T-helper 17 cell (primary cell): ENCODE measurements at places on chromosomes 3 and 15. TPM values are rescaled to one million over a fixed set of nuclear protein-coding genes. Genes with fewer than 3 reads are reported as not detected.
A peak's percentile ranks its signal among the peaks of the same experiment; 100 is the strongest.

DNA sequence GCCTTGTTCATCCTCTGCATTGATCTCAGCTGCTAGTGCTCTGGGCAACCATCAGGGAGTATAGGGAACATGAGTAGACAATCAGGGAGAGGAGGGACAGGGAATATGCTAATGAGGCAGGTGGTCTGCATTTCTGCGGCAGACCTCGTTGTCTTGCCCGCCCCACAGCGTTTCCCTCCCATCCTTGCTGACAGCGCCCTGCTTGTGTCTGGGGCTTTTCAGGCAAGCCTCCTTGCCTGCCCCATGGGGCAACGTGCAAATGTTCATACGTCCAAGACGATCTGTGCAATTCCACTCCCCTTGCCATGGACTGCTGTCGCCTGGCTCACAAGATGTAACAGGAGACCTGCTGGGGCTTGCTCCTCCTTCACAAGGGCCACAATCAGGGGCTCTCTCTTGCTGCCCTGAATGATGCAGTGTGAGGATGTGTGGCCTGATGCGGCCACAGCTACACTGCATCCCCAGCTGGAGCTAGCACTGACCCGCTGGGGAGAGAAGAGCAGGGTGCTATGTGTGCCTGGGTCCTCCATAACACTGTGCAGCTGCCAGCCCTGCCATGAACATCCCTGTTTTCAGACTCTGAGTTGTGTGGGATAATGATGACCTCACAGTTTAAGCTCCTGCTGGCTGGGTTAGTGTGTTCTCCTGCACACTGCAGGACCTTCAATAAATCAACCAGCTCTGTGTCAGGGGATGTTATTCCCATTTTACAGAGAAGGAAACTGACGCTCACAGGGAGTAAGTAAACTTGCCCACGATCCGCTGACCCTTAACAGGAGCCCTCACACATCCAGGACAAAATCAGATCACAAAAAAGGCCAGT lies 211.3 kb downstream of the KLF13 start:
- H3K4me3 ChIP-seq: no peak overlapping the region
- peaks cover 58% of the 10 kb centered on the region for H3K27me3 ChIP-seq
- no peak overlapping the region for H3K27ac ChIP-seq
- peaks cover 5% of the 10 kb centered on the region for H3K36me3 ChIP-seq
- no peaks in the 10 kb centered on the region for H3K4me1 ChIP-seq

DNA sequence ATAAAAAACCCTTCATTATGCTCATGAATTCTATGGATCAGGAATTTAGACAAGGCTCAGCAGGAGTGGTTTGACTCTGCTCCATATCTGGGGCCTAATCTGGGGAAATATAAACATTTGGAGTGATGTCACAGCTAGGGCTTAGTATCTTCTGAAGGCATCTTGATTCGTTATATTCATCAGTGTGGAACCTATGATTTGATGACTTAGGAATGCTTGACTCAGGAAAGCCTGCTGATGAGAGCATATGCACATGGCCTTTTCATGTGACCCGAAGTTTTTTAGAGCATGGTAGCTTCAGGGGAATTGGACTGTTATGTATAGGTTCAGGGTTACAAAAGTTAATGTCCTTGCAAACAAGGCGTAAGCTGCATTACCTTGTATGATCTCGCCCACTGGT lies 184.9 kb upstream of the LRRC3B start:
- H3K36me3 ChIP-seq: no peaks in the 10 kb centered on the region
- no peaks in the 10 kb centered on the region for H3K27me3 ChIP-seq
- no peaks in the 10 kb centered on the region for H3K4me1 ChIP-seq
- H3K27ac ChIP-seq: no peak overlapping the region

DNA sequence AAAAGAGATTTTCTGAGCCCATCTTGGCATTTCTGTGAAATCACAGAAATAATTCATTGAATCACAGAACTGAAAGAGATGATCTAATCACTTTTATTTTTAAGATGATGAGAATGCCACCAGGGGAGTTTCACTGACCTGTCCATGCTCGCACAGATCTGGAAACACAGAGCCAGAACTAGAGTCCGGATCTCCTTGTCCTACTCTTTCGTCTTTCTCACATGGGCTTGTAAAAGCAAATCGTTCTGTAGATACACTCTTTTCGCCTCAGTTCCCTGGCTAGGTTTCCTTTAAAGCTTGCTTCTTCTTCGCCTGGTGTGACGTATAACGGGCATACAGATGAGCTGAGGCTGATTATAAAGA lies 122.5 kb upstream of the SPRED1 start:
- H3K27ac ChIP-seq: no peak overlapping the region
- H3K36me3 ChIP-seq: no peaks in the 10 kb centered on the region
- H3K27me3 ChIP-seq: peaks cover 14% of the 10 kb centered on the region
- DNase-seq: no peak

GRCh38 chr15:76274226-76274625 lies 37.0 kb downstream of the ETFA start:
- no peak overlapping the region for H3K4me3 ChIP-seq
- no peak for DNase-seq
- H3K36me3 ChIP-seq: peaks cover 27% of the 10 kb centered on the region
- no peak overlapping the region for H3K27ac ChIP-seq
- H3K27me3 ChIP-seq: no peaks in the 10 kb centered on the region

DNA sequence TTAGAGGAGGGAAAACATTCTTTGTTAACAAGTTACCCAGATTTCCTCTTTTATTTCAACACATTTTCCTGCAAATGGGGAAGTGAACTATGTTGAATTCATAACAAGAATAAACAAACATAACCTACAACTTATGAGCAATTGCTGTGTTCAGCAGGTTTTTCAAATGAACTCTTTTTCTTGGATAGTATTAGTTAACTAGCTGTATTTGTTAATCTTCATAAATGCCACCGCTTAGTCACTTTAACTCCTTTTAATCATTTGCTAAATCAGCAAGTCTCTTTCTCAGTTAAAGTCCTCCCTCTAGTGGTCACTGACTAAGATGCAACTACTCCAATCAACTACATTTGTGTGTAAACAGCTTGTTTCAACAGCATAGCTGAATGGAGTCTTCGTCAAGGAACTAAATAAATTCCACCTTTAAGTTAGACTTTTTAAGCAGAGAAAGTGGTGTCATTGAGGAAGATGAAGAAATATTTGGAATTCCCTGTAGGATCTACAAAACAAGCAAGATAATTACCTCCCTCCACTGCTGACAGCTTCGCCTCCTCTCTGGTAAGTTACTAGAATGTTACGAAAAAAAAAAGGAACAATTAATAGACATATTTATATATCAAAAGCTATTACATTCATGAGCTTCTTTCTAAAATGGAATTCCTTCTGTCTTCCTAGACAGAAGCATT lies 1122.0 kb downstream of the ROBO1 start:
- H3K4me3 ChIP-seq: no peak overlapping the region
- H3K36me3 ChIP-seq: no peaks in the 10 kb centered on the region

GRCh38 chr3:88301273-88301995 lies 151.7 kb downstream of the C3orf38 start:
- no peak for DNase-seq
- peaks cover 2% of the 10 kb centered on the region for H3K36me3 ChIP-seq
- no peak overlapping the region for H3K4me3 ChIP-seq
- no peaks in the 10 kb centered on the region for H3K27me3 ChIP-seq

DNA sequence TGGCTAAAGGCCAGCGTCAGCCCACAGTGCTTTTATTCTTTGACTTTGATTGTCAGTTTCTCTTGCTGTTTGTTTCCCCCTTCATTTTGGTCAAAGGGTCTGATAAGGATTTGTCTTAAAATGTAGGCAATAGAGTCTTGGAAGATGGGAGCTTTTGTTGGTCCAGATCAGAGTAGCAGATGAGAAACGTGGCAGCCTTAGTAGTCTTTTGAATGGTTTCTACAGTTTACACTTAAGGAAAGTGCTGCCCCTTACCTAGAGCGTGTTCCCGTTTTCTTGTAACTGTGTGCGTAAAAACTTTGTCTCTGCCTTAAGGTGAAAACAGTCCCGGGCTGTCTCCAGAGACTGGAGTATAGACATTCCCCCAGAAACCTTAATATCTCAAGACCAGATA lies 630 bp downstream of the LXN start:
- no peak for DNase-seq
- no peaks in the 10 kb centered on the region for H3K27me3 ChIP-seq
- H3K4me3 ChIP-seq: peak overlapping the region; percentile 93
- peaks cover 17% of the 10 kb centered on the region for H3K4me1 ChIP-seq
- no peaks in the 10 kb centered on the region for H3K36me3 ChIP-seq

DNA sequence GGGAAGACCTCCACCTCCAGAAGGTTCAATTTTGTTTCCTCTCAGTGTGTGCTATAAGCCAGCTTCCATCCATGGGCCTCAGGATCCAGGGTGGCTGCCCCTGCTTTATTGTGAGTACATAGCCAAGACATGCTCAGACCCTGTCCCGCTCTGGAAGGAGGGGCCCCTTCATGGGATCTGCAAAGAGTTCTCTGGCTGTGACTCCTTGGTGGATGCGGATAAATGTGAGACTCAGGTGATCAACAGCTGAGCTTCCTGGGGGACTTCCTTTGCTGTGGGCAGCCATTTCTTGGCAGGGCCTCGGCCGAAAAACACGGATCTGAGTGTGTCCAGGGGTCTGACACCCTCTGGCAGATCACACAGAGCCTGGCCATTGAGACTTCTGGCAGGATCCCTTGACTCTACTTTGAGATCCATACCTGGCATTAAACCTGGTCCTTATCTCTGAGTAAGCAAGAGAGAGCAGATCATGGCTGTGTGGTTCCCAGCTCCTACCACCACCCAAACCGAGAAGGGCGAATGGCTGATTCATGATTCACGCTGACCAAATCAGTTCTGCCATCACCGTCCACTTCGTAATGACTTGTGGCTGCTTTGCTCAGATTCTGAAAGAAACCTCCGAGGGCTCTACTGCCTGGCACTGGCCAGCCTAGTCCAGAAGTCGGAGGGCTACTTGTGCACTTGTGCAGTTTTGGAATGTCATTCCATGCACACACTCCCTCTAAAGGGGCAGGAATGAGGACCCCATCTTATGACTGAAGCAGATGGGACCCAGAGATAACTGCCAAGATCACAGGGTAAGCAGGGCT lies 68.1 kb downstream of the SENP2 start:
- peaks cover 32% of the 10 kb centered on the region for H3K27me3 ChIP-seq
- H3K27ac ChIP-seq: no peak overlapping the region
- no peak for DNase-seq
- no peak overlapping the region for H3K4me3 ChIP-seq

GRCh38 chr3:30631243-30631904 lies 25.0 kb downstream of the TGFBR2 start:
- peaks cover 6% of the 10 kb centered on the region for H3K36me3 ChIP-seq
- peak overlapping the region; percentile 92 for H3K27ac ChIP-seq
- H3K4me1 ChIP-seq: peaks cover 65% of the 10 kb centered on the region
- H3K27me3 ChIP-seq: no peaks in the 10 kb centered on the region
- peak overlapping the region; percentile 78 for H3K4me3 ChIP-seq

DNA sequence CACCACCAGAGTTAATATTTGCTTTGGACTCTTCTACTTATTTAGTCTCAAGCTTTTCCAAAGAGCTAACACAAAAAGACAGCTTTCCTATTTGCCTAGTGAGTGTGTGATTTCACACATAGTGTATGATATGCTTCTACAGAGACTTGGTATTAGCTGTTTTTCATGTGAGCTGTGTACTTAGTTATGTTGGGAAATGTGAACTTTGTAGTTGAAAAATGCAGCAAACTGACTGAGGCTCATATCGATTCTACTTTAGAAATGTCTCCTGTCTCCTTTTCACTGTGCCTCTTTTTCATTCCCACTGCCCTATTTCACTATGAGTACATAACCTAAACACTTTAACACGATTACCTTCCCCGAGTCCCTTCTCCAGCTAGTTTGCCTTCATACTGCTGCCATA lies 136.5 kb downstream of the ALCAM start:
- no peak overlapping the region for H3K4me3 ChIP-seq
- no peak overlapping the region for H3K27ac ChIP-seq
- no peak for DNase-seq
- no peaks in the 10 kb centered on the region for H3K36me3 ChIP-seq
- no peaks in the 10 kb centered on the region for H3K27me3 ChIP-seq
- no peaks in the 10 kb centered on the region for H3K4me1 ChIP-seq

DNA sequence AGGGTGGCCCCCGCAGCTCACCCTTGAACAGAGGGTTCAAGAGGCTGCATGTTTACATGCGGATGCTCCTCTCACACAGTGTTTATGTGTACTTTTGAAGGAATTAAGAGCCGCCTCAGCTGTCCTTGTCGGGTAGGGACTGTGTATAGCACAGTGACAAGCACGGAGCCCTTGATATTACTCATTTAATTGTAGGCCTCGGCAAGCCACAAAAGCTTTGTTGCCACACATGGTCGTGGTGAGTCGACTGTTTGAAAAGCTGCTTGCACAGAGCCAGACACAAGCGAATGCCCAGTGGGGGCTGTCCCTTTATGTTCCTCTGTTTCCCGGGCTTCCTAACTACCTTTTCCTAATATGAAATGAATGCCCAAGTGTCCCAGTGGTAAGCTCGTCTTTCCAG lies 4.5 kb downstream of the ESYT3 start:
- peaks cover 4% of the 10 kb centered on the region for H3K4me1 ChIP-seq
- DNase-seq: no peak
- no peak overlapping the region for H3K27ac ChIP-seq
- H3K27me3 ChIP-seq: peaks cover 46% of the 10 kb centered on the region
- H3K4me3 ChIP-seq: no peak overlapping the region

DNA sequence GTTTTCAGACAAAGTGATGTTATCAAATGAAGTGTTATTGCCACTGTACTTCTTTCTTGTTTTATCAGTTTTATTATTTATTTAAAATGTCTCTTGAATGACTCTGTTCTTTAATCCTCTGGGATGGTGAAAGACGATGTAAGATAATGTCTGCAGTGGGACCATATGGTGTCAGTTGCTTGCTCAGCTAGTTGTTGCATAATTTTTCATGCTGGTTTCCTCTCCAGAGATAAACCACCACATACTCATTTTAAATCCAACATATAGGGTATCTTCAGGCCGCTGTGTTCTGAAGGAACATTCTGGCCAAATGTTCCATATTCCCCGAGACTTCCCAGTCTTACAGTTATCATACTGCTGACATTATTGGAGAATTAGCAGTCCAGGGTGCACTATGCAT lies 75.9 kb downstream of the GABRG3 start:
- peaks cover 8% of the 10 kb centered on the region for H3K27me3 ChIP-seq
- H3K4me3 ChIP-seq: no peak overlapping the region
- no peaks in the 10 kb centered on the region for H3K4me1 ChIP-seq
- no peak for DNase-seq
- H3K27ac ChIP-seq: no peak overlapping the region

- no peak overlapping the region for H3K27ac ChIP-seq
- peaks cover 2% of the 10 kb centered on the region for H3K36me3 ChIP-seq
- H3K27me3 ChIP-seq: peaks cover 74% of the 10 kb centered on the region
- no peak overlapping the region for H3K4me3 ChIP-seq
- H3K4me1 ChIP-seq: peaks cover 3% of the 10 kb centered on the region
These were observed 64.1 kb downstream of the CCDC33 start for GRCh38 chr15:74300057-74300795.

Gene SOX2
- not detected for total RNA-seq

Gene TMEM45A
- total RNA-seq: 0.65 TPM

Gene GJD2
- not detected for total RNA-seq

Gene SLC22A13
- total RNA-seq: 0.32 TPM

Gene HYAL1
- not detected for total RNA-seq

Gene TP53BP1
- total RNA-seq: 51.6 TPM

Gene ENTPD3
- total RNA-seq: not detected

Gene FBXL22
- total RNA-seq: 1.1 TPM

Gene CHST2
- total RNA-seq: 2.2 TPM
